ENCODE measurements at places on chromosomes 11 and 22.
A peak's percentile ranks its signal among the peaks of the same experiment; 100 is the strongest.

DNA sequence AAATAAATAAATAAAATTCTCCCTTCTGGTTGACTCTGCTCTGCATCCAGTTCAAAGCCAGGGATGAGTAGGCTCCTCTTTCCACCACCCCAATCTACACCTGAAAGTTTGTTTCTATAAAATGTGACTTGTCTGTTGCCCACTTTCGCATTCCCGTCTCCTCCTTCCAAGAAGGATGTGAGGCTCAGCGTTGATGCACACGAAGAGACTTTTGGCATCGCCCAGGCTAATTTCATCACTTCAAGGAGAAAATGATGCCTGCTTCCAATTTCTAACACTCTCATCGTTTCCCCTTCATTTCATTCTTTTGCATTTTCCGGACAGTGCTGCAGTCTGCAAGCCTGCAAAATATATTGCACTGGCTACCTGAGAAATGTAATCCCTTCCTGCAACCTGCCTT, 3.9 kb downstream of the MPPED1 start:
- DNase-seq, result no peak

- no peak for DNase-seq
Observed at GRCh38 chr11:61004180-61004611, 32.7 kb downstream of the CD6 start.

GRCh38 chr22:37021710-37022482, 2.4 kb downstream of the MPST start:
- peak; percentile 58 for DNase-seq

DNA sequence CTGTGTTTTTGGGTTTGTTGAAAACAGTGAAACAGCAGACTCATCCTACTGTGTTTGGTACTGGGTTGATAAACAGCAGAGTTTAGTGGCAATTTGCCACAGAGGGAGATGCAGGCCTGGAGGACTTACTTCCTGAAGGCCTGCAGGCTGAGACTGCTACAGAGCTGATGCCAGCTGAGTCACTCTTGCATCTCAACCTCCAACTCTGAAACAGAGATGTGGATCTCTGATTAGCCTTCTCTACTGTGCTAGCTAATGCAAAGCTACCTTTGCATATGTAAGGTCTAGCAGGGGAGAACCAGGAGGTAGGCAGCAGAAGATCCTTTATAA, 14.3 kb downstream of the ATP5MG start:
- DNase-seq, result peak; percentile 98

- no peak for DNase-seq
Observed at GRCh38 chr11:45715418-45715817, 50.0 kb upstream of the CHST1 start.

GRCh38 chr11:110173811-110174644, 80.8 kb downstream of the ZC3H12C start:
- peak; percentile 73 for DNase-seq

DNA sequence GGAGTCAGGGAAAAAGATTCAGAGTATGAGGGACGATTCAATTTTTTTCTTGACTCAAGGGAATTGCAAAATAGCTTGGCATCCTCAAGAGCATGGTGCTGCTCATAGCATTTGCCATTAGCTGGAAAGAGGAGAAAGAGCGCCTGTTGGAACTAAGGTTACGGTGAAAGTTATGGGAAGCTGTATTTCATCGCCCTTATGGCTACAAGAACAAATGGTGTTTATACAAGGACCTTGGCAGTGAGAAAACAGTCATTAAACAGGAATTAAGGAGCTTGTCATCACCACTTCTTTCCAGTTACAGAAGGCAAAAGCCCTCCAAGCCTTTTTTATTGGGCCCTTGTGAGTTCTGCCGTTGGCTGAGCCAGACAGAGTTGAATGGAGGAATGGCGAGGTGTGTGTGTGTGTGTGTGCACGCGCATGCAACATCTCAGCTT, 74.2 kb downstream of the ALX4 start:
- DNase-seq, result no peak

- DNase-seq, result peak; percentile 14
Observed at GRCh38 chr11:14443638-14444037, 56.0 kb downstream of the COPB1 start.

DNA sequence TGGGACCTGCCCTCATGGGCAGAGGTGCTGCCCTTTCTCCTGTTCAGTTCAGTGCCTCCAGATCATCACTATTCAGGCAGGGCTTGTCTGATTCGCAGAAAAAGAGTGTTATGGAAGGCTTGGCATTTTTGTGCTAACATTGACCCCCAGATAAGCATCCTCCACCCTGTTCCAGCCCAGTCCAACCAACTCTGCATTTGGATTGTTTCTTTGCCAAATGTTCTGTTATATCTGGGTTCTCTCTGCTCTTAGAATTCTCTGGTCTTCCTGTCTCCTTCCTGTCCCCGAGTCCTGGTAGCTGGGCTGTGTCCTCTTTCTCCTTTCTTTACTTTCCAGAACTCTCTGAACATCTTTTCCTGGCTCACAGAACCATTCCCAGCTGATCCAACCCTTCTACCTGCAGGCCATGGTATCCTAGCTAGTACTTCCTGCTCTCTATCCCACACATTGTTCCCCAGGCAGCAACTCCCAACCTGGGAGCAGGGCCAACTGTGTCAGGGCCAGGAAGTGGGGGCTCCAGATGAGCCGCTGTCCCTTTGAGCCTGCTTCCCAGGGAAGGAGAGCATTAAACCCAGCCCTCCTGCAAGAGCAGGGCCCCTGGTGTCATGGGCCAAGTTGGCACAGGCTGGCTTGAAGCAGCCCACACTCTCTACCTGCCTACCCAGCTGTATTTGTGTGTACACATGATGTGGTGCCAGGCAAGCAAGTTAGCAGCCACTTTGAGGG, 280.7 kb upstream of the CADM1 start:
- no peak for DNase-seq

- peak; percentile 93 for DNase-seq
Observed at GRCh38 chr11:72683782-72684200, 9.6 kb upstream of the PDE2A start.
